ENCODE measurements at places on chromosomes 4 and X.

DNA sequence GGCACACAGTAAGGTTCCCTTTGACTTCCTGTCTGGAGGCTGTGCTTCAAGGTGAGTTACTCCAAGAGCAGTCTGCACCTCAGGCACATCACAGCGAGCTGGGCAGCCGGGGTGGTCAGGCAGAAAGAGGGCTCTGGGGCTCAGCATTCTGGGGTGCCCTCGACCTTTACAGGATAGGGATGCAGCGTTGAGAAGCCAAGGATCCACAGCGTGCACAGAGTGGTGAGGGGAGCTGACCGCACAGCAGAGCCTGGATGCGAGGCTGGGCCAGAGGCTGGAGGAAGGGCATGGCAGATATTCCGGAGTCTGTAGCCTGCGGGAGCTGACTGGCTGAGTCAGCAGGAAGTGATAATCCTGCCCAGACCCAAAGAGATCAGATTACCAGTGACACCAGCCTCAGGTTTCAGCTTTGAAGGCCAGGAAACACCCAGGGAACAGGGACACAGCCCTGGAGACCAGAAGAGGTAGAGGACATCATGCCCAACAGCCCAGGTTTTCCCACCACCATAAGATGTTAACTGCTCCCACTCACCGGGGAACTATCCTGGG is 38.4 kb upstream of the PDLIM3 start:
- DNase-seq, result no peak

- no peak for DNase-seq
Measured at GRCh38 chr4:93878566-93878965, 50.0 kb downstream of the ATOH1 start.

DNA sequence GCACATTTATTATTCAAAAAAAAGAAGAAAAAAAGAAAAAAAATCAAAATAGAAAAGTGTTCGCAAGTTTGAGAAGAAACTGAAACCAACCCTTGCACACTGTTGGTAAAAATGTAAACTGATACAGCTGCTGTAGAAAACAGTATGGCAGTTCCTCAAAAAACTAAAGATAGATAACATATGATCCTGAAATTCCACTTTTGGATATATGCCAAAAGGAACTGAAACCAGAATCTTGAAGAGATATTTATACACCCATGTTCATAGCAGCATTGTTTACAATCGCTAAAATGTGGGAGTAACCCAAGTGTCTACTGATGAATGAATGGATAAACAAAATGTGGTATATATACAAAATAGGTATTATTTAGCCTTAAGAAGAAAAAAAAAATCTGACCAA is 155.4 kb downstream of the TBCK start:
- DNase-seq, result no peak

- DNase-seq, result no peak
Measured at GRCh38 chr4:189815404-189816192, 125.1 kb upstream of the FRG1 start.

- DNase-seq, result no peak
Measured at GRCh38 chr4:130814896-130815295, 1718.9 kb downstream of the C4orf33 start.

DNA sequence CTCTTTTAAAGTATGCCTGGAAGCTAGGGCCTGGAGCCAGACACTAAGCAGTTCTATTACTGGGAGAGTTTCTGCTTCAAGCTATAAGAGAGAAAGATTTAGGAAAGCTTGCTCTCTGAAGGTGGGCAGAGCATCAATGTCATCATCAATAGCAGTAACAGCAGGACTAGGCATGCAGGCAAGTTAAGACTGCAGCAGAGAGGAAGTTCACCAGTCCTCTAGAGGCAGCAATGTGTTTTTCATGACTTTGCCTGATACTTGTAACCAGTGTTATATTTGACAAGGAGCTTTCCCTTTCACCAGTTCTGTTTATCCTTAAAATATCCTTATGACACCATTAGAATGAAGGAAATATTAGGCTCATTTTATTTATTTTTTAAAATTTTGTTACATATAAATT is 237.9 kb downstream of the KCTD8 start:
- no peak for DNase-seq

GRCh38 chr4:55318175-55319129 is 27.6 kb upstream of the SRD5A3 start:
- DNase-seq, result no peak

GRCh38 chr4:110347805-110348204 is 128.2 kb upstream of the ENPEP start:
- DNase-seq, result no peak

GRCh38 chrX:27680726-27681125 is 90.6 kb downstream of the DCAF8L2 start:
- no peak for DNase-seq

Measured in T-helper 1 cell (primary cell).